ENCODE measurements at places on chromosomes 7 and 10. TPM values are rescaled to one million over a fixed set of nuclear protein-coding genes. Genes with fewer than 3 reads are reported as not detected.

- DNase-seq: no peak
Observed at GRCh38 chr7:152975076-152975475, 215.5 kb downstream of the ACTR3B start.

DNA sequence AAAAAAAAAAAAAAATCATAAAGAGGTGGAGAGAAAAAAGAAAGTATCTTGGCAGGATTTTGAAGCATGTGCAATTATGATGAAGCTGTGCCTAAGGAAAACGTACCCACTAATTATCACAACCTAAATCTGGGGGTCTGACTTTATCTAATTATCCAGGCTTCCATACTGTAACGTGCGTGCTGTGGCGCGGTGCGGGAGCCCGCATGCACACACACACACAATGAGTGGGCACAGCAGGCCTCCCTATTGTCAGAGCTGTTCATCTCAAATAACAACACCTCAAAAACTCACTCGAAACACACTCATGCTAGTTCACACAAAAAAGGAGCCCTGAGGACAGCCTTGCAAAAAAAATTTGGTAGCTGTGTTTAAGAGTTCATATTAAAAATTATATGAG is 31.9 kb downstream of the BEND7 start:
- DNase-seq: no peak

Gene POU6F2
- 0.78 TPM for total RNA-seq

Gene RELN
- 5.6 TPM for total RNA-seq
